GM23338 (cell line): ENCODE measurements at places on chromosomes 7 and 10.

DNA sequence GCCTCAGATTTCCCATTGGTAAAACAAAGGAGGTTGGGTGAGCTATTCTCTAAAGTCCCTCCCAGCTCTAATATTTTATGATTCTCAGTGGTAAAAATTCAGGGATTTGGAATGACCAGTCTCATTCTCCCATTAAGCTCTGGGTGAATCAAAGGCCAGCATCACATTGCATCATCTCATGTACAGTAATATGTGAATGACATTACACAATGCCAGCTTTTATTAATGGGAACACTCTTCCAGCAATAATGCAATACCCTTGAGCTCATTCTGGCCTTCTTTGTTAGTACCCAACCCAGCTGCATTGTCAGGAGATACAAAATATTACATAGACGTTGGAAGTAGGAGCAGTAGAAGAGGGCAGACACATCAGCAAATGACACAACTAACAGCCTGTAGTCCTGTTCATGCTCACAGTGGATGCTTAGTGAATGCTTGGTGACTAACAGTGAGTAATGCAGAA lies 100.0 kb upstream of the EGR2 start:
- no peak for DNase-seq

- no peak for DNase-seq
Measured at GRCh38 chr10:110617425-110618229, 26.5 kb upstream of the RBM20 start.

GRCh38 chr7:156616269-156617202 lies 24.0 kb upstream of the RNF32 start:
- peak; percentile 66 for DNase-seq

GRCh38 chr10:30869566-30869965 lies 162.1 kb downstream of the ZNF438 start:
- DNase-seq, result no peak

DNA sequence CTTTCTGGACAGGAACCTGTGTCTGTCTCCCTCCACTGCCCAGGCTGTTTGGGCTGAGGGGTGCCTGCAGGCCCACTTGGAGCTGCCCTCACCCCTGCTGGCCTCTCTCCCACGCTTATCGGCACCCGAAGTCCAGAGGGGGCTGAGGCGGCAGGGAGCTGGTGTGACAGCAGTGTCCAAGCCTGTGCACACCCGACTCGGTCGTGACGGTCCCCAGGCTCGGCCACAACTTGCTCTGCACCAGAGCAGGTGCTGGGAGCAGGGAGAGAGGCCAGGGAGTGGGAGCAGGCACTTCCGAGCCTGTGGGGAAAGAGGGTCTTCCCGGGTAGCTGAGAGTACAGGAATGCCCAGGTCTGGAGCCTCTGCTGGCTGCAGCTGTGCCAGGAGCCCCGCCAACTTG lies 23.0 kb downstream of the INPP5F start:
- DNase-seq, result no peak

- DNase-seq, result peak; percentile 5
Measured at GRCh38 chr7:154409703-154410311, 357.6 kb downstream of the DPP6 start.

DNA sequence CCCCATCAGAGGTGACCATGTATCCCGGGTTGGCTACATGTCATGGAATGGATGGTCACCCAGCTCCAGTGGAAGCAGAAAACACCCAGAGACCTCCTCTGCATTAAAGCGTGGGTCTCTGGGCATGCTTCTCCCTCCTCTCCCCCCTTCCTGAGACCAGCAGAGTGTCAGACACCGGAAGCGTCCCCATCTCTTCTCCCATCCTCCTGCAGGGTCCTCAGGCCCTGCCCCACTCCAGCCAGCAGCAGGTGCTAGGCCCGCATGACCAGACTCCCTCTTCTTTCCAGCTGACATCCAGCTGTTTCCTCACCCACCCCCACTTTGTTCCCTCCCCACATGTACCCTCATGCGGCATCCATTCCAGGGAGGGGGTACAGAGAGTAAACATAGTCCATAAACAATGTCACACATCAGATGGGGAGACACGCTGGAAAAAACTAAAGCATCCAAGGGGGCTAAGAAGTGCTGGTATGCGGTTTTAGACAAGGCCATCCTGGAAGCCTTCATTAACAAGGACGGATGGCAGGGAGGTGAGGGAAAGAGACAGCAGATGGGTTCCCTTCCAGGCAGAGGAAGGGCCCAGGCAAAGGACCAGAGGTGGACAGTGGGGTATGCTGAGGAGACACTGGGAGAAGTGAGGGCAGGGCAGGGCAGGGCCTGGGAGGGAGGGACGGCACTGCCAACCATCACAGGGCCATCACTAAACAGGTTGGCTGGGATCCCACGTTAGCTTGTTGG lies 12.5 kb upstream of the SLC18A3 start:
- DNase-seq, result no peak
